H1 (cell line): ENCODE measurements at places on chromosomes 11 and 22. TPM values are rescaled to one million over a fixed set of nuclear protein-coding genes. Genes with fewer than 3 reads are reported as not detected.

- DNase-seq = no peak
Measured at GRCh38 chr11:57903011-57903410, 120.7 kb upstream of the OR9Q1 start.

The OR52I1 gene
- polyA plus RNA-seq = not detected in 2 replicates

The ANO1 gene
- 3.6 and 4.7 TPM in 2 replicates for polyA plus RNA-seq

DNA sequence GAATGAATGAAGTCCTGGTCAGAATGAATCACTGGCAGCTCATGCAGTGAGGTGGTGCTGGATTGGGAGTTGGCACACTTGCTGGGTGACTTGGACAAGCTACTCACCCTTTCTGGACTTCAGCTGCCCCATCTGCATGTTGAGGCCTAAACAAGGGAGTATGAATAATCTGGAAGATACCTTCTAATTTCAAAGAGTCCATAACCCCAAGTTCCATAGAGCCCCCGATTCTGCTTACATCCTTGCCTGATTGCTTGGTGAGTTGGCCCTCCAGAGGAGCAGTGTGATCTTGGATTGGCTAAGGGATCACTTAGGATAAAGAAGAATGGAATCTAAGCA, 18.3 kb upstream of the ACCSL start:
- no peak for DNase-seq

DNA sequence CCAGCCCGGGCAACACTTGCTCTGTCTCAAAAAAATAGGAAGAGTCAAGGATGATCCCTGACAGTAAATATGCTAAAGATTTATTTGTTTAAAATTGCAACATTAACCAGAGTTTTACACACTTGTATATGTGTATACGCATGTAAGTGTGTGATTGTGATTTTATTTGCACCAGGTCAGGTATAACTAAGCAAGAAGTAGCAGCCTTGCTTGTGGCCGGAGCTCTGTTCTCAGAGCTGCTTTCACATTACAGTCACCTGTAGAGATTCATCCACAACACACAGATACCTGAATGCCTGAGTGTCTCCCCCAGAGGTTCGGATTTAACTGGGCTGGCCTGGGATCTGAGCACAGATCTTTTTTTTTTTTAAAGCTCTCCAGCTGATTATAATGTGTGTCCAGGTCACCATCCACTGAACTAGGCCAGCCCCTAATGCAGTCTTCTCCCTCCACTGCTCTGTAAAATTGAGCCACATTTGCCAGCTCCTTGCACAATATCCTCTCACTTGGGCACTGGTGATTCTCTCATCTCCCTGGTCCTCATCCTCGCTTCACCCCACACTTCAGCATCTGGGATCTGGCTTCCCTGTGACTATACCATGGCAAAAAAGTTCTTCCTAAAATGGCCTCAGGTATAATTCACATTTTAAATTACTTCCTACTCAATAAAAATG, 48.3 kb downstream of the LIF start:
- DNase-seq = no peak

GRCh38 chr11:124434699-124435098, 10.0 kb upstream of the OR8B4 start:
- no peak for DNase-seq

DNA sequence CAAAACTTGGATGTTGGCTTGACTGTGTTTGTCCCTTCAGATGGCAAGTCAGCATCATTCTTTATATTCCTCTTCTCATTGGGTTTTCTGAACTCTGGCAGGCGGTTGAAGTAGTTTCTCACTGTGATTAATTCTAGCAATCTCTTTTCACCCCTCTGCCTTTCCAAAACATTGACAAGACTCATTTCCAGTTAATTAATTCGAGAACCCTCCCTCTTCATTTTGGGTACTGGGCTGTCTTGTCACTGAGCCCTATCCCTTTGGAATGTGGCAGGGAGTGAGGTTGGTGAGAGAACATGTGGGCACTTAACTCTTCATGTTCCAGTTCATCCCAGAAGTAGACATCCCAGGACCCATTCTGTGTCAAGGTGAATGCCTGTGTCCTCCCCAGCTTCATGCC, 133.0 kb downstream of the WNT7B start:
- no peak for DNase-seq

The RIMBP3C gene
- polyA plus RNA-seq = 0.08 and 0.20 TPM in 2 replicates
